Naive thymus-derived CD8-positive, alpha-beta T cell (primary cell): ENCODE measurements at places on chromosomes 4 and X.

GRCh38 chr4:189302719-189303118 is 638.0 kb upstream of the FRG1 start:
- no peak for DNase-seq

DNA sequence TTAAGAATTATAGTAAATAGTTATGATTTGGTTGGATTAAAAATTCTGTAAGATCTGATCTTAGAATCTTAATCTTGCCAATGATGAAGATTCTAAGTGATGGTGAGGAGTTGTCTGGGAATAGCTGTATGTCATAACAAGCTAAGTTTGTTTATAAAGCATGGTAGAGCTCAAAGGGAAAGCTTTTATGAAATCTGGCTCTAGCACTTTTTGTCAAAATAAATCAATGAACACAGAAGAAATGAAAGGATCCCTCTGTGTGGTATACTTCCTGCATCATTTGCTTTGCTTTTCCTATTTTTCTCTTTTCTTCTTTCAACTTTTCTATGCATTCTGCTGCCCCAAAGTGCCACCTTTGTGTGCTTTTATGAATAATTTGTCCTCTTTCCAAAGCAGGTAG is 193.5 kb upstream of the FAT1 start:
- no peak for DNase-seq

DNA sequence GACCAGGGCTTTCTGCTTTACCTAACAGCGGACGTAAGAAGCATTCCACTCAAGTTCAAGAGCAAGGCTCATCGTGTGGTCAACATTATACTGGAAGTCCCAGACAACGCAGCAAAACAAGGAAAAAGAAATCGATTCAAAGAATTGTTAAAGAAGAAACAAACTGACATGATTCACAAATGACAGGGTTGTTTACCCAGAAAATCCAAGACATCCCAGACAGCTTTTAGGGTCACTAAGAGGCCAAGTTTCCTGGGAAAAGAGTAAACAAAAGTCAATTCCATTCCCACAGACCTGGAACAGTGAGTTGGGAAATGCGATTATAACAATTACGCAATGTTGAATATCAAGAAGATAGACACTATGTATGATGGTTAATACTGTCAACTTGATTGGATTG is 21.5 kb upstream of the HTRA3 start:
- DNase-seq = no peak

DNA sequence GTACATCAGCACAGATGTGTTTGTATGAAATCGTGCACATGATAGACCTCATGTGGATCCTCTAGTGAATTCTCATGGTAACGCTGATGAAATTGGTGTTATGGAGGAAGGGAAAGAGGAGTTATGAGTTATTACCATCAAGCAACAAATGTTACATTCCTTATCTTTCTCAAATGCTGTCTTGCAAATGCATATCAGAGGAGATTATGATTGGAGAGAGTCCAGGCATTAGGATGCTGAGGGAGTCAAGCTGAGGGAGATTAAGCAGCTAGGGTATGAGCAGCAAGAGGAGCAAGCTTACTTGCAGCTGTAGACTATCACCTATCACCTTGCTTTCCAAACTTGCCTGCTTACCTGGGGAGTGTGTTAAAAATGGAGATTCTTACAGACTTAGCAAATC is 36.8 kb upstream of the SFRP2 start:
- DNase-seq = no peak
